IPS DF 6.9 (cell line): ENCODE measurements at places on chromosomes 6 and 20.
A peak's percentile ranks its signal among the peaks of the same experiment; 100 is the strongest.

GRCh38 chr20:58808271-58809046 lies 42.2 kb downstream of the GNAS-AS1 start:
- DNase-seq: no peak

DNA sequence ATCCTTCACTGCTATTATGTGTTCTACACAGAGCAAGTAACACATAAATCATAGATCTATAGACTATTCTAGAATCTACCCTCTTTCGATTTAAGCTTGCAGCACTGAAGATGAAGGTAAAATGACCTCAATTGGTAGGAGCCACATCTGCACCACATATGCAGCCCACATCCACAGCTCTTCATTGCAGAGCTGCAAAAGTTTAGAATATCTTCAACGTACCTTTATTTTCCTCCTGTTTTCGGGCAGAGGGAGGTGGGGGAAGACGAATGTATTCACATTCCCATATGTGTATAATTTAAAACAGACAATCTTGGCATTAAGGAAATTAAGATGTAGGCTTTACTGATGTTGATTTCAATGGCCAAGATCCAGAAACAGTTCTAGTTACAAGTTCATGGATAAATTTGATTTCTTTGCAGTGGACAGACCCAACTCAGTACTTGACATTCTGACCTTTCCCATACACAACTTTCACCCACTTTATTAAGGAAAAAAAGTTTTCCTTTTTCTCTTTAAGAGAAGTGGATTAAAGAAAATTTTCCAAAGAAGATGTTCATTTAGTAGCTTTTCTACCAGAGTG lies 14.0 kb downstream of the EPB41L2 start:
- no peak for DNase-seq

- DNase-seq: no peak
Observed at GRCh38 chr20:64220891-64221527, 34.5 kb upstream of the PCMTD2 start.

DNA sequence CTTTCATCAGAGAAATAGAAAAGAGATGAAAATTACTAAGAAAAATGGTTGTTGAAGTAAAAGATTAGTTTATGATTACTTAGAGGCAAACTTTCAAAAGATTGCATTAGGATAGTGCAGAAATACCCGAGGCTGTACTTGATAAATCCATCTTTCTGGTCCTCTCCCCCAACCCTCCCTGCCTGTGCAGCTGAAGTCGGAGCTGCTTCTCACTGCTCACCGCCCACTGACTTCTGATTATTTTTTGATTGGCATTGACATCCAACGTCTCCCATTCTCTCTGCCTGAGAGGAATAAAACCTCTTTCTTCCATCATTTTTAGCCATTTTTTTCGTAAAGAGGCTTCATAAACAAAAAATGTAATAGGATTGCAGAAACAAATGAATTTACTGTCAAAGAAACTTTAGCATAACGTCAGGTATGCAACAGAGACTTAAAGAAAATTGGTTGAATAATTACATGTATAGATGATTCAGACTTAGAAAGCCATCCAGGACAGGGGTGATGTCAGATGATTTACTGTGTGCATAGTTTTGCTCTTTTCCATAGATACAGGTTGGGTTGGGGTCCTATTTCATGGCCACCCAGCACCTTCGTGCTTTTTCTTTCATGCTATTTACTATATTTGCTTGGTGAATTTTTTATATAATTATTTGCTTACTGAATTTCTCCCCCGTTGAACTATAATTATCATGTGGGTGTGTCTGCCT lies 53.6 kb upstream of the EDN3 start:
- no peak for DNase-seq

- DNase-seq: no peak
Observed at GRCh38 chr6:157985378-157986155, 3.9 kb downstream of the SYNJ2 start.

GRCh38 chr6:17883665-17884497 lies 103.6 kb downstream of the KIF13A start:
- DNase-seq: no peak

- no peak for DNase-seq
Observed at GRCh38 chr6:107495971-107496370, 6.1 kb downstream of the SOBP start.

DNA sequence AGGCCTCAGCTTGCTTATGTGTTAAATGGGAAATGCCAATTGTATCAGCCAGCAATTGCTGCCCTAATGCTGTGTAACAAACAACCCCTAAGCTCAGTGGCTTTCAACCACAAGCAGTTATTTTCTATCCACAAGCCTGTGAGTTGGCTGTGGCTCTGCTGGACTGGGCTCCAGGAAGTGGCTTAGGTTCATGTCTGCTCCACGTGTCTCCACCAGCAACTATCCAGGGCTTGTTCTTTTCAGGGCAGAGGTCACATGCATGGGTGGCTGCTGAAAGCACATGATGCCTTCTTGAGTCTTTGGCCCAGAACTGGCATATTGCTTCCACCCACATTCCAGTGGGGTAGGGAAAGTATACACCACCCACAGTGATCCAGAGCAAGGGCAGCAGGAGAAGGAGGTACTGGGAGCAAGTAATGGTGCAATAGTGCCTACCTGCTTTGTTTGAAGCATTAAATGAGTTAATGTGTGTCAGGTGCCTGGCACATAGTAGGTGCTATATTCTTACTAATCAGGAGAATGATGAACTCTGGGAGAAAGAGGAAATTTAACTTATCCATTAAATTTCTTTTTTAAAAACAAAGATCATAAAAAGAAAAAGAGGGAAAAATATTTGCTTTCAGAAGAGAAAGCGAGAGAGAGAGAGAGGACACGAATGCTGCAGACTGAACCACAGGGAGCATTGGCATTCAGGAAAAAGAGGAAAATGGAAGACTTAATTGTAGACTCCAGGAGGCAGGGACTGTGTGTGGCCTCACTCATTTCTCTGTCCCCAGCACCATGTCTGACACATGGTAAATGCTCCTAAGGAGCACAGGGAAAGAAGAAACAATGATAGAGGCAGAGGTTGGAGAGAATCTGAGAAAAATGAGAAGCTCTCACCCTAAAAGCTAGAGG lies 25.2 kb upstream of the RNF24 start:
- no peak for DNase-seq

DNA sequence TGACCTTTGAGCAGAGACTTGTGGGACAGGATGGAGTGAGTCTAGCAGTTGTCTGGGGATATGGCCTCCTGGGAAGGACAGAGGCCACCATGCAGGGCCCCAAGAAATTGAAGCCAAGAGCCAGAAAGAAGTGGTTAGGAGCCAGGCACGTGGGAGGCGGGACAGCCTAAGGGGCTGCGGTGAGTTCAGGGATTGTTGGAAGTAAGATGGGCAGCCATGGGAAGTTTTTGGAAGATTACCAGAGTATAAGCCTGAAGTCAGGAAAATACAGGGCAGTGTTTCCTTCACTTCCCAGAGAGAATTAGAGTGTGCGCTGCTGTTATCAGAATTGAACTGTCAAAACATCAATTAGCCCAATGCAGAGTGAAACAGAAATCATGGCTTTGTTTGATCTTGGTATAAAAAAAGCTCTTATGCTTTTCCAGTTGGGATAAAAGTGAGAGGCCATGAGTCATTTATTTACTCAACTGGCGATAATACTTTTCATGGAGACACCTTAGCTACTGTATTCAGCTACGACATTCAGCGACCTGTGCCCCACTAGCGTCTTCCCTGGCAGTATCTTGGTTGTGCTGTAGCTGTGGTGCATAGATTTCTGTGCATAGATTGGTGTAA lies 66.9 kb downstream of the PHACTR2 start:
- no peak for DNase-seq

GRCh38 chr20:23666698-23667097 lies 22.1 kb downstream of the CST4 start:
- no peak for DNase-seq

GRCh38 chr20:44247586-44248409 lies 690 bp downstream of the GDAP1L1 start:
- DNase-seq: peak; percentile 57

DNA sequence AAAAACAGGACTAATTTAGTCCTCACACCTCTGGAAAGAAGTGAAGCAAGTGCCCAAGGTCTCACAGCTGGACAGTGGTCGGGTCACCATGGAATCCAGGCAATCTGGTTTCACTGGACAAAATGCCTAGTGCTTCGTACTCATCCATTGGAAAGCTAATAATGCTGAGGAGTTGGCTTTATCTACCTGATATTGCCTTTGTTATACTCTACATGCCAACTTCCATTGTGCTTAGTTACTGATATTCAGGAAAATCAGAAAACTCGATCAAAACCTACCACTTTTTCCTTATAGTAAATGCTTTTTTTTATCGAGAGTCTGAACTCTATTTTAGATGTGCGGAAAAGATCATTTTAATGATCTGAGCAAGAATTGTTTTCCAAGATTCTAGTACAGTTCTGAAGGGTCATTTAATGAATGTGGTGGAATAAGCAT lies 966 bp downstream of the CFAP206 start:
- no peak for DNase-seq

GRCh38 chr6:170473301-170473717 lies 79.8 kb downstream of the PSMB1 start:
- DNase-seq: no peak

DNA sequence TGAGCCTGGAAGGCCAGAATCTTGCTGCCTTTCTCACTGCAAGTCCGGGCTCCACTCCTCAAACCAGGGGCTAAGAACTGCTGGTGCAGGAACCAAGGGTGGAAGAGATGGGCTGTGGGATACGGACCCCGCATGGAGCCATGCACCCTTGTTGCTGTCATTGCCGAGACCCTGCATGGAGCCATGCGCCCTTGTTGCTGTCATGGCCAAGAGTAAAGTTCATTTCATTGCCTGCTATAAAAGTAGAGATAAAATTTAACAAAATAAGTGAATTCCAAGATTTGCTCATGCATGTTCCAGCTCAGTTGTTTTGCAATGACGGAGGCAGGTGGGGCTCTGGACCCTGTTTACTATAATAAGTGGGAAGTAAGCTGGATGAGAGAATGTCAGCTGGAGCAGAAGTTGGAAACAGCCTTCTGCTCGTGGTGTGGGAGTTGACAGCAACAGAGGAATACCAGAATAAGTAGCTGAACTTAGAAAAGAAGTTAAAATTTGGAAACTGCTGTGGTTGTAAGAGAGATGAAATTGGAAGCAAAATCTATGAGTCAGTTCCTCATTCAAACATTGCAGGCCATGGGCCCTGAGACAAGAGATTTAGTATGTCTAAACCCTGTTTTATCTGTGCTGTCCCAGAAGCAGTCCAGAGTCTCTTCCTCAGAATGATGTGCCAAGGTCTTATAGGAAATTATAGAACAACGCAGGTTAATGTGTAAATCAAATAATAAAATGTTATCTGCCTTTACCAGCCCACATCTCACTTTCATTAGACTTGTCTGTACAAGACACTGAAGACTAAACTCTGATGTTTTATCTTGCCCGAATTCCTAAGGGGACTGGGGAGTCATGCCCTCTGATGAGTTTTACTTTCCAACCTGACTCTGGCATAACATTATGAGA lies 15.8 kb upstream of the THBS2 start:
- no peak for DNase-seq

GRCh38 chr6:149425224-149425623 lies 25.2 kb downstream of the SUMO4 start:
- no peak for DNase-seq

- no peak for DNase-seq
Observed at GRCh38 chr6:45691426-45691825, 313.7 kb upstream of the SUPT3H start.

GRCh38 chr20:62786157-62786556 lies 10.1 kb upstream of the MRGBP start:
- DNase-seq: no peak

- DNase-seq: no peak
Observed at GRCh38 chr6:81995548-81996289, 243.2 kb upstream of the TENT5A start.

- no peak for DNase-seq
Observed at GRCh38 chr6:40611912-40612311, 24.7 kb upstream of the LRFN2 start.

- no peak for DNase-seq
Observed at GRCh38 chr6:33990061-33990541, 155.8 kb downstream of the GRM4 start.

GRCh38 chr6:54907355-54907754 lies 60.8 kb downstream of the FAM83B start:
- DNase-seq: no peak

DNA sequence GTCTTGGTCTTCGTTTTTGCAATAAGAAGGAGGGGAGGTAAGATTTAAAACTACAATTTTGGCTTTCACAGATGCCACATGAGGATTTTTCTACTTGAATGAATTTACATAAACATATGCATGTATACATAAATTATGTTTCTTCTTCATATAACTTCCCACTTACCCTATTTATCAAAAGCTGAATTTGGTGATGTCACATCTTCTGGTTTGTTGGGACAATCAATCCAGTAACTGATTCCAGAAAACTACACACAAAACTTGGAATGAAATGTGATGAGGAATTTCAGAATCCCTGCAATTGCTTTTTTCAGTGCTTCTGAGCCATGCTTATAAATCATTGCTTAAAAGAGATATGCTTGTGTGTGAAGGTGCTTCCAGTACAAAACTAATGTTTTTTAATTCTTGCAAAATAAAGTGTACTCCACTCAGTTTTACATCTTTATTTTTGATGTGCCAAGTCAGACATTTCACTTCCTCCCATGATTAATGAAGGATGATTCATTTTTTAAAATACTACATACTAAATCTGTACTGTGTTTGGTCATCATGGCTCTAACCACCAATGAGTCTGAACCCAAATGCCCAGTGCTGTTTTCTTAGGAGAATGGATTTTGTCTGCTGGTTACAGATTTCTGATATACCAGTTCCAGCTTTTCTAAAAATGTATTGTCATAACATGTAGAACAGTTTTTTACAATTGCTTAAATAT lies 32.1 kb upstream of the RIN2 start:
- DNase-seq: no peak

DNA sequence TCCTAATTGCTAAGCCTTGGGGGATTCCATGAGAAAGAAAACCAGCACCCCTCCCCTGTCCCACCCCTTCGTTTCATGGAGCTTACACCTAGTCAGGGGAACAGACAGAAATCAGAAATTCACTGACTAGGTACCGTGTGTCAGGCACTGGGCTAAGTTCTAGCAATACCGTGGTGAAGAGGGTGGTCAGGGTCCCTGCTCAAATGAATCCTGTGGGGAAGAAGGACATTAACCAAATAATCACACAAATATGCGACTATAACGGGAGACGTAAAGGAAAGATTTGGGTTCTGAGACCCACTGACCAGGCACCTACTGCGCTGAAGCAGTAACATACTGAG lies 65.1 kb upstream of the TOP1 start:
- no peak for DNase-seq

- no peak for DNase-seq
Observed at GRCh38 chr20:22001886-22002285, 296.4 kb downstream of the PAX1 start.

GRCh38 chr6:31114970-31115849 lies 610 bp downstream of the PSORS1C1 start:
- DNase-seq: no peak

DNA sequence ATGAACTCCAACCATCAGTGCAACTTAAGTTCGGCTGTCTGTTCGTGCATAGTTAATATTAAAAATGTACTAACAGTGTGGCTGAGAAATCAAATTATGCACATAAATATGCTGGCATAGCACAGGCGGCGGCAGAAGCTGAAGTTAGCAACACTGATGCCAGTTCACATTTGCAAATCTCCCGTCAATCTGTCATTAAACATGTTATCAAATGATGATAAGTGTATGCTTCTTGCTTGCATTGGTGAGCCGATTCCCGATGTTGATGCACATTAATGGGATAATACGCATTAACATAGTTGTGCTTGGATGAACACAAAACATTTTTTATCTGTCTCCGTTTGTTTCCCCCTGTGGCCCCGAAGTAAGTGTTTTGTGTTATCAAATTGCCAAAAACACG lies 309.4 kb downstream of the ZNF217 start:
- no peak for DNase-seq
